ENCODE measurements at places on chromosomes 5 and 9. TPM values are rescaled to one million over a fixed set of nuclear protein-coding genes. Genes with fewer than 3 reads are reported as not detected.
A peak's percentile ranks its signal among the peaks of the same experiment; 100 is the strongest.

- no peak for DNase-seq
Observed at GRCh38 chr9:81758123-81758797, 68.9 kb upstream of the TLE1 start.

DNA sequence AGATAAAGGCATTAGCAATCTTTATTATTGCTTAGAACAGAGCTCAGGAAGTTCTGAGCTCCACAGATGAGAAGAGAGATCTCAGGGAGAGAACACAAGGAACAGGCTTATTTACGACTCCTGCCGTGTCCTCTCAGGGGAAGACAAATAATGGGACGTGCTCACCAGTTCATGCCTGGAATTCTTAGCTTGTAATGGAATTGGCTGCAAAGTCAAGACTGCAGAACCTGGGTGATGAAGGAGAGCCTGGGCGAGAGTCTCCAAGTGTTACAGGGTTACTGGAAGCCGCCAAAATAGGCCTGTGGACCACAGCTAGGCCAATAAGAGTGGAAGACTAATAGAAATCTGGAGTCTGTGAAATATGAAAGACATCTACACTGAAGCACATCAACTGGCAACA lies 174.5 kb upstream of the ADAMTSL1 start:
- no peak for DNase-seq

DNA sequence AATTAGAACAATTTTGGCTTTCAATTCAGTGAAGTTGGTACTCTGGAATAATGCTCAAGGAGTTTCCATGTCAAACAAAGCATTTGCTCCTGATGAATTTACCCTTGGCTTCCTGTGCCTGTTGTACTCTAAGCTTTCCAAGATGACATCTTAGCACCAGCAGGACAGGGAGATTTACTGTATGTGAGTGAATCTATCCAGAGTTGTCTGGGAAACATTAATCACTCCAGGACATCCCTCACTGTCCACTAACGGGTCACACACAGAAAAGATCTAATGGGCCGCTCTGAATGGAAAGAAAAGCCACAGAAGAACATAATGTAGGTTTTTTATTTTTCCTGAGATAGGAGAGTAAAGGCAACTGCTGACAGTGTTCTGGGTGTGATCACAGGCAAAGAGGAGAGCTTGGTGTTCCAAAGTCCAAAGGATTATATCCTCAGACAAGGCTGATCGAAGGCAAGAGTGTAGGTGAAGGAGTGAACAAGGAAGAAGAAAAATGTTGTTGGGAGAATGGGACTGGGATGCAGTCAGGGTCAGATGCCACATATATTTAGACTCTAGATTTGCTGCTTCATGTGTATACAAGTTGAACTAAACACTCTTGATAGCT lies 167.7 kb upstream of the RPS23 start:
- peak; percentile 40 for DNase-seq

- no peak for DNase-seq
Observed at GRCh38 chr9:106869458-106869857, 6.5 kb downstream of the ZNF462 start.

- DNase-seq, result no peak
Observed at GRCh38 chr5:78562714-78563330, 85.8 kb downstream of the LHFPL2 start.

LCN6 gene
- 2.8 TPM for polyA plus RNA-seq

Data from large intestine (tissue), 12 donors.